Fibroblast of skin of left biceps (primary cell): ENCODE measurements at places on chromosomes 1 and 21.

DNA sequence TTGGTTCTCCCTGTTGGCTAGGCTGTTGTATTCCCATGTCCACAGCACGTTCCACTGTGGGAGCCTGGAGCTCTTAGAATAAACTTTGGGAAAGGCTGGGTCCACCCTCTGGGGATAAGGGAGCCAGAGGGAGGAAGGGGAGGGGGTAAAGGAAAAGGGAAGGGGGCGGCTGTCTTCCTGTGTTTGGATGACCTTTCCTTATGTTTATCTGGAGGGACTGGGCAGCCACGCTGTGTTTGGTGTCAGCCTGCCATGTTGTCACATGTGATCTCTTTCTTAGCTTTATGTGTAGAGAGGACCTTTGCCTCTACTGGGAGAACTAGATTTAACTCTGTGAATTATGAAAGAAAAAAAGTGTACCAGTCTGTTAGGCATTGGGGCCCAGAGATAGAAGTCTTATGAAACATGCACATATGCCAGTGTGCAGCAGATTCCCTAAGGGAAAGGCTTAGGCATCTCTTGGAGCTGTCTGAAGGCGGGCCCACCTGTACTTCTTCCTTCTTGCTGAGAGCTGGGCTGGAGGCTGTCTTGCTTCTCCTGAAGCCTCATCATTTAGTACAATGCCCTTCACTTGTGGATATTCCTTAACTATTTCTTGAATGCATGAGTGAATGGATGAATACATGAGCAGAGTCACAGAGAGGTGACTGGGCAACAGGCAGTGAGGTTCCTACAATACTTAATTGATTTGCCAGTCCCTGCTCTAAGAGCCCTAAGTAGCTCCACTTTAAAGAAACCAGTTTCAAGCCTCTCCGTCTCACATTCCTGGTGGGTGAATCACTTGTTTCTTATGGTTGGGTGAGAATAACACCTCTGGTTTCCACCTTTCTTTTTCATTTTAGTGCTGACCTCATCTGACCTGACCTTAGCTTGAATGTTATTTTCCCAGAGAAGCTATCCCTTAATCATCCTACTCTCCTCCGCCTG lies 62.5 kb upstream of the ARHGAP29 start:
- DNase-seq, result no peak

- DNase-seq, result peak; percentile 85
These were observed 229.2 kb downstream of the RHOU start for GRCh38 chr1:228964178-228965089.

DNA sequence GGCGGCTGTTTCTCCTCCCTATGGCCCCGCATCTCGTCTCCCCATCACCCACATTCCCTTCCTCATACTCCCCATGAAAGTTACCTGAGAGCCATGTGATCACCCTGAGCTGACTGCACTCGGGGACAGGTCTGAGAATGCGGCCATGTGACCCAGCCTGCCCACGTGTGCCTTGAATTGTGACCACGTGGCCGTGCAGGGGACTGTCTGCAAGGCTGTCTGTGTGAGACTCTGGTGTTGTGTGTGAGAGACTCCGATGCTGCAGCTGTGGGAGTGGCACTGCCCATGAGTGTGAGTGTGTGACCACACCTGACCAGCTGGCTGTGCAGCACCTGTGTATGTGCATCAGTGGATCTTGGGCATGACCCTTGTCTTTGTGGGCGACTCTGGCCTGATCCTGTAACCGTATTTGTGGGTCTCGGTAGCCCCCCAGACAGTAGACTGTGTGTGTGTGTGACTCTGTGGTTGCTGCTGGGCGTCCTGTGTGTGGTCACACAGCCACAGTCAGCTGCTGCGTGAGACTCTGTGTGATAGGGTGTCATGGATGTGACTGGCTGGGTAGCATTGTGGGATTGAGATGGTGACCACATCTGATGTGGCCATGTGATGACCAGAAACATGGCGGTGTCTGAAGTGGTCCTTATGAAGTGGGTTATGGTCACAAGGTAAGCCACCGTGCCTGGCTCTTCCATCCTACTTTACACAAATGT lies 56.8 kb upstream of the KDM4A start:
- no peak for DNase-seq

DNA sequence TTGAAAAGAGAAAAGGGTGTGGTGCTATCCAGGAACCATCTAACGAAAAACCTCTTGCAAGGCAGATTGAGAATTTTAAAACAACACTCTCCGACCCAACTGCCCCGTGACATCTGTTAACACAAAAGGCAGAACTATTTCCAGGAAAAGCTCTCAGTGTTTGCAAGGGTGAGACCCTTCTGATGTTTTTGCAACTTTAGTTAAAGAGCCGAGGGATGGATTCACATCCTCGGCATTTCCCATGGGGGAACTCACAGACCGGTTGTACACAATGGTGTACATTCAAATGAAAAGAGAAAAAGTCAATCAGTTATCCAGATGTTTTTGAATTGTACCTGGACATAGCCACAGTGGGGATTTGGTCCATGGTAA lies 120.0 kb downstream of the NGF start:
- no peak for DNase-seq

DNA sequence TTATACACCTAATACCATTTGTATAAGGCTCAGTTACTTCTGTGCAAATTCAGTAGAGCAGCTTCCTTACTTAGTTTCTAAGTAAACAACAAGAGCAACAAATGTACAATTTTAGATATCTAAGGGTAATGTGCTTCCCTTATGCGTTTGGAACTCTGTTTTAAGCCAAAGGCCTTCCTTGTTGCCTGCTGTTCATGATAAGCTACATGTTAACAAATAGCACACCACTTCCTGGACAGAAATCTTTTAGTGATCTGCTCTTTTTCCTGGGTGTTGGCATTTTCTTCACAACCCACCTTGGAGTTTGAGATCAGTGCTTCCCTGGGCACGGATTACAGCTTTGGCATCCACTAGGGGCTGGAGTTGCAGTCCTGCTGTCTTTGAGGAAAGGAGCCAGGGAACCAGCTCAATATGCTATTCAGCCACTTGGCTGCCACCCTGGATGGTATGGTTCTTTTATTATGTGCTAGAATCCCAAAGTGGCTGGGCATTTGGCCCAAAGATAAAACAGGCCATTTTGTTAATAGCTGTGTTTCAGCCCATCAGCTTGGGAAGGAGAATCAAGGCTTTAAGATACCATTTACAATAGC lies 55.6 kb upstream of the ADAR start:
- DNase-seq, result no peak

- no peak for DNase-seq
These were observed 16.4 kb upstream of the ATP1A4 start for GRCh38 chr1:160134791-160135572.
